Activated CD4-positive, alpha-beta memory T cell treated with anti-CD3 and anti-CD28 coated beads for 36 hours (primary cell): ENCODE measurements at places on chromosomes 2 and 18. TPM values are rescaled to one million over a fixed set of nuclear protein-coding genes. Genes with fewer than 3 reads are reported as not detected.

The CIB4 gene
- total RNA-seq, result not detected

The CD8B2 gene
- 0.19 TPM for total RNA-seq

The NYAP2 gene
- not detected for total RNA-seq

The MC5R gene
- total RNA-seq, result not detected

The GKN2 gene
- not detected for total RNA-seq

The SIX3 gene
- not detected for total RNA-seq

The GPR39 gene
- total RNA-seq, result not detected

The B3GNT2 gene
- 26.6 TPM for total RNA-seq

DNA sequence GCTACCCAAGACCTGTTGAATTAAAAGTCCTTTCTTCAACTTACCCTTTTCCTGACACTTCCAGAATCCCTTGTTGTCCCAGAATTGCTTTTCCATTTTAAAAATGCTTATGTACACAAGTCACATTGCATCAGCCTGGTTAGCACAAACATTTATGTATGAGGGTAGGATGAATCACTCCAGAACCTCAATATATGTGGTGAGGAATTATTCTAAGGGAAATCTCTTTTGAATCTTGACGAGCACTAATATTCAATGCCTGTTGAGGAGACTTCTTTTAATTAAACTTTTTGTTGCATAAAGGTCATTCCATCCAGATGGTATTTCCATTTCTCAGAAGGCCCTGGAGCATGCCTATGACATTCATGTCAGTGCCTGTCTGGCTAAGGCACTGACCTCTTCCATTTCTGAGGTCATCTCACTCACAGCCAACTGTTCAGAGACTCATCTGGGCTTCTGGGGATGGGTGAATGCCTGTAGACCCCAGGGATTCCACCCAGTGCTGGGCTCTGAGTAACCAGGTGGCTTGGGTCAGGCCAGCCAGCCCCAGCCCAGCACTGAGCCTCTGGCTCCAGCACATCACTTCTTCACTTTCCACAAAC lies 28.2 kb downstream of the ACMSD start:
- DNase-seq, result no peak

DNA sequence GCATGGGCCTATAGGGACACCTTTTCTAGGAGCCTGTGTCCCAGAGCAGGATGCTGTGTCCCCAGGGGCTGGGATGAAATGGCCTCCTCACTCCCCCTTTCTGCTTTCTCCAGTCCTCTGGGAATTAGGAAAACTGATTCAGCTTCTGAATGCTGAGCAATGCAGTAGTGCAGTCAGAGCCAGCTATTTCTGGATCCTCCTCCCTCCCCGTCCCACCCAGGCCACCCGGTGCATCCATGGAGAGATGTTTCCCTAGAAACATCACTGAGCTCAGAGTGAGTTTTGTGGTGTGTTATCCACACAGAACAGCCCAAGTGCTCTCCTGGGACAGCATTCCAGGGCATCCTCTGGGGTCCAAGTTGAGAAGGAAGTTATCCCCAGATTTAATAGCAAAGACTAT lies 125.5 kb downstream of the LOXHD1 start:
- no peak for DNase-seq

DNA sequence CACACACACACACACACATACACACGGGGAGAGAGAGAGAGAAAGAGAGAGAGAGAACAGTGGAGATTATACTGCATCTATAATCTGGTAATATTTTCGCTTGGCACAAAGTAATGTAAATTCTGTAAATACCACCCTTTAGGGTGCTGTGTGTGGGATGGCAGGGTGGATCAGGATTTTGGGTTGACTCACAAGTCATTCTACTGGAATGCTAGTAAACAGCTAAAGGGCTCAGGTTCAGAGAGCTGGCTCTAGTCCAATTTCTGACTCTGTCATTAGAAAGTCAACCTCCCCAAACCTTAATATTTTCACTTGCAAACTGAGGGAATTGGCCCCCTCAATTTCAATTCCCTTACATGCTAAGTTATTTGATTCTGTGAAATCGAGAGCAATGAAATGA lies 308.3 kb downstream of the TSN start:
- DNase-seq, result no peak

DNA sequence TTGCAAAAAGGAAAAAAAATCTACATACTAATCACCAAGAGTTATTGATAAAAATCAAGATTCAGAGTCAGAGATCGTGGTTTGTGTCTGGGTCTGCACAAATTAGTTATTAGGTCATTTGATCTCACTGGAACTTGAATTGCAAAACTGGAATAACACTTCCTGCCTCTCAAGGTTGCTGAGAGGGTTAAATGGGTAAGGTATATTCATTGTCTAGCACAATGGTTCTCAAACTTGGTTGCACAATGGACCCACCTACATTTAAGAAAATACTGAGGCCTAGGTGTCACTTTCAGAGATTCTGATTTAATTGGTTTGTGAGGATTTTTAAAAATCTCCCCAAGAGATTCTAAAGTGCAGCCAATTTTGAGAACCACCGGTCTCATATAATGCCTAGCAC lies 84.8 kb downstream of the COBLL1 start:
- no peak for DNase-seq

DNA sequence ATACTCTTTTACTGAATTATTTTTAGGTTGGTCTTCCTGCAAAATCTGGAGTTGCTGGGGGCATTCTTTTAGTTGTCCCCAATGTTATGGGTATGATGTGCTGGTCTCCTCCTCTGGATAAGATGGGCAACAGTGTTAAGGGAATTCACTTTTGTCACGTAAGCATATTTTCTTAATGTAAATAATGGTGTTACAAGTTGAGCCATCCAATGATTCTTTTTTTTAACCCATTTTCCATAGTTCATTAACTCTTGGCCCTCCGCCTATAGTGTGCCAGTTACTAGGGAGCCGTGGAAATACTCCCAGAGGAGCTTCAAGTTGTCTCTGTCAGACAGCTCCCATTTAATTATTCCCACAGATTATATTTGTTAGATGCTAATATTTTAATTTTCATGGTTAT lies 49.8 kb downstream of the GLS start:
- DNase-seq, result no peak

GRCh38 chr2:20103530-20103929 lies 52.1 kb upstream of the LAPTM4A start:
- no peak for DNase-seq

DNA sequence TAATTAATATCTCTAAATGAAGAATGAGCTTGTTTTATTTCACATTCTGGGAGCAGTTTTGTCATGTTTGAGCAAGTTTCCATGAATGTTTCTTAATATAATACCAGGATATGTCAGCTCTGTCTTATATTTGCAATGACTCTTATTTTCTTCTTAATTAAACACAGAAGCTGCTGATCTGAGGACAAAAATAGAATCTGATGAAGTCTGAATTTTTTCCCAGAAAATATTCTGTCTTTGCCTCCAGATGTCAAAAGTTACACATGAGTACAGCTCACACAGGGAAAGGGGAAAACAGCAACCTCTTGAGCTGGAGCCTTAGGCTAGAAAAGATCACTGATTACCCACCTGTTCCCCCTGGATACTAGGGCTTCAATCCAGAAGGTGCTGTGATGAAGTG lies 606.6 kb upstream of the SYT4 start:
- no peak for DNase-seq

GRCh38 chr2:239674101-239674980 lies 273.5 kb upstream of the HDAC4 start:
- no peak for DNase-seq

DNA sequence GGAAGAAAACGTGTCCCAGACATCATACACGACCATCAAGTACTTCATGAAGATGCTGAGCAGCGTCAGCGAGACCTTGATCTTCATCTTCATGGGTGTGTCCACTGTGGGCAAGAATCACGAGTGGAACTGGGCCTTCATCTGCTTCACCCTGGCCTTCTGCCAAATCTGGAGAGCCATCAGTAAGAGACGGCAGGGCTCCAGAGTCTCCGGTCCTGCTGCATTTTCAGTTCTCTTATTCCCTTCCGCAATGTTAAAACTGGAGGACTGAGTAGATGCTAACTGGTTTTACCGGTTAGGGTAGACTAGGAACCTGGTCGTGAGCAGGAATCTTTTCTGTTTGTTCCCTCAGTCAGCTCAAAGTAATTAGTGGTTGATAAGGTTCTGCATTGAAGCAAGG lies 32.3 kb downstream of the SLC9A4 start:
- no peak for DNase-seq

DNA sequence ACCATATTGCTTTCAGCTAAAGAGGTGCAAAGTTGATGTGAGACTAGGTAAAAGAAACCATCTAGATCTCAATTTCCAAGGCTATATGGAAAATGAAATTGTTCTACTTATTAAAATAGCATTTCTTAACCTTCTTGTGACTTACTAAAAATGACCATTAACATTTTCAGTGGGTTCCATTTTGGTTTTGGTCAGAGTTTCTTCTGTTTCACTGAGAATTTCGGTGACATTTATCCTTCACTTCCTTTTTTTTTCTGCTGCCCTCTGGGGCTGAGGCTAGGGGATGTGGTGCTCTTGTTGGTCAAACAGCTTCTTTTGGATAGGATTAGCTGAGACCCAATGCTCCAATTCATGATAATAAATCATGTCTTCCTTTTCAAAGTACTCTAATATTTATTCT lies 44.3 kb upstream of the REL start:
- DNase-seq, result no peak

DNA sequence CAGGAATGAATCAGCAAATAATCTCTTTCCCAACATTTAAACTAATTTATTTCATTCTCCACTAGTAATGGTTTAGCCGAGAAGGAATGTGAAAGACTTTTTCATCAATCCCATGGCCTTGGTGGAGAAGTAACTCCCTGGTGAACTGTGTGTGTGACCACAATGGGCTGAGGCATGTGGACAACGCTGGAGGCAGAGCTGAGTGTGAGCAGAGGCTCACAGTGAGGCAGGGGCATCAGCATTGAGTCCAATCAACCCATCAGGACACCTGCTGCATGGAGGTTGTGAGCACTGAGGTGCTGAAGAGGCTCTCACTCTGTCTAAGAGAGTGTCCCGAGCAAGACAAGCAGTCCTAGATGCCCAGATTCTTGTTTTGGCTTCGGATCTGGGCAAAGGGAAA lies 78.6 kb downstream of the ZNF519 start:
- no peak for DNase-seq

GRCh38 chr2:179931502-179931901 lies 70.1 kb upstream of the ZNF385B start:
- DNase-seq, result no peak

DNA sequence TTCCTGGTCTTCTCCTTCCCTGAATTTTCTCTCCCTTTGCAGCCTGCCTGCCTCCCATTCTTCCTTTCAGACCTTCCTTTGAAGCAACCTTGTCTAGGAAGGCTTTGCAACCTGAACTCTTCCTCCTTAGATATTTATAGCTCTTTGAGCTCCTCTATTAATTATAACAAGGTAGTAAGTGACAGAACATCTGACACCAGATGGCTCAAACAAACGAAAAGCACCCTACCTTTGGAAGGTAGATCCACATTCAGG lies 57.2 kb upstream of the SLC1A4 start:
- DNase-seq, result no peak

DNA sequence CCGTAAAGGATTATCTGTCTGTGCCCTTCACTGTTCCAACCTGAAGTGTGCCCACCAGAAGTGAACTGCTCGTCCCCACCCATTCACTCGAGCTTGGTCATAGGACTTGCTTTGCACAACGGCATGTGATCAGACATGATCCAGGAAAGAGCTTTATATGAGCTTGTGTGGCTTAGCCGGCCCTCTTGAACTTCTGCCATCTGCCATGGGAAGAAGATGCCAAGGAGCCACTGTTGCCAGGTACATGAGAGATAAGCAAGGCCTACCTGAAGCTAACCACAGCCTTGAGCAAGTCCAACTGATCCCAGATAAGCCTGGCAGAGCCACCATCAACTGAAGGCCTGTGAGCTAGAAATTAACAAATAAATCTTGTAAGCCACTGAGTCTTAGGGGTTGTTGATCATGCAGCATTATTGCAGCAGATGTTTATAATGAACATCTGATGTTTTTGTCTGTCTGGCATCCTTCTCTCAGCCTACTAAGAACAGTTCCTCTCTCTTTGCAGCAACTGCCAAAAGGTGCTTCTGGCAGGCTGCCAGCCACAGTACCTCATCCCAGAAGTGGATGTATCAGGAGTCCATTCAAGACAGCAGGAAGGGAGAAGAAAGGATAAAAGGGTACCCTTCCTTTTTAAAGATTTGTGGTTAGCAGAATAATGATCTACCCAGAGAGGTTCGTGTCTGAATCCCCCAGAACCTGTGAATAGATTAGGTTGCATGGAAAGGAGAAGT lies 16.8 kb downstream of the DBI start:
- no peak for DNase-seq

DNA sequence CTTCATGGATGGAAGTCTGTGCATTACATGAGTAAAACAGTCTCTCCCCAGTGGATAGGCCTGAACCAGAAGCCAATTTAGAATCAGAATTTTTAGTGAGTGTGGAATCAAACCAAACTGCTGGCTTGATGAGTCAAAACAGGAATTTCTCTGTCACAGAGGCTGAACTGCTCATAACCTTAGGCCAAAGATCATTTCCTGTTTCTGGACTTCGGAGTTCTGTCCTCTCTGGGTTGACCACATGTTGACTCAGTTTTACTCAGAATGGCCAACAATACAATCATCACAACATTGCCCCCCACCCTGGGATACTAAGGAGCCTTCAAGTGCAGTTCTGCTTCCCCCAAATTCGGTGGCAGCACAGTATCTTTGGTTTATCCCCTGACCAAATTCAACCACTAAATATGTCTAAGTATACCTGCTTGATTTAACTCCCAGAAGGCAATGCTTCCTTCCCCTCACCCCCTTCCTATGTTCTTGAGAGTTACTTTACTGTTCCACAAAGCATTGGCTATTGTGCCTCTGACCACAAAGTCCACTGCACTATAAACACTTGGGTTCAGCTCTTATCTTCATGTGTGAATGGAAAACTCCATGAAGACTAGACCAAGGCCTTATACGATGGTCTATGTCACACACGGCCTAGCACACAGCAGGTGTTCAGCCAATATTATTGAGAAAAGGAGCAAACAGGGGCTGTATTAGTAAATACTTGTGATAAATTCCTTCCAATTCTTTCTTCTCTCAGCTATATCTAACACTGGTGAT lies 67.8 kb downstream of the NXPH2 start:
- DNase-seq, result no peak

DNA sequence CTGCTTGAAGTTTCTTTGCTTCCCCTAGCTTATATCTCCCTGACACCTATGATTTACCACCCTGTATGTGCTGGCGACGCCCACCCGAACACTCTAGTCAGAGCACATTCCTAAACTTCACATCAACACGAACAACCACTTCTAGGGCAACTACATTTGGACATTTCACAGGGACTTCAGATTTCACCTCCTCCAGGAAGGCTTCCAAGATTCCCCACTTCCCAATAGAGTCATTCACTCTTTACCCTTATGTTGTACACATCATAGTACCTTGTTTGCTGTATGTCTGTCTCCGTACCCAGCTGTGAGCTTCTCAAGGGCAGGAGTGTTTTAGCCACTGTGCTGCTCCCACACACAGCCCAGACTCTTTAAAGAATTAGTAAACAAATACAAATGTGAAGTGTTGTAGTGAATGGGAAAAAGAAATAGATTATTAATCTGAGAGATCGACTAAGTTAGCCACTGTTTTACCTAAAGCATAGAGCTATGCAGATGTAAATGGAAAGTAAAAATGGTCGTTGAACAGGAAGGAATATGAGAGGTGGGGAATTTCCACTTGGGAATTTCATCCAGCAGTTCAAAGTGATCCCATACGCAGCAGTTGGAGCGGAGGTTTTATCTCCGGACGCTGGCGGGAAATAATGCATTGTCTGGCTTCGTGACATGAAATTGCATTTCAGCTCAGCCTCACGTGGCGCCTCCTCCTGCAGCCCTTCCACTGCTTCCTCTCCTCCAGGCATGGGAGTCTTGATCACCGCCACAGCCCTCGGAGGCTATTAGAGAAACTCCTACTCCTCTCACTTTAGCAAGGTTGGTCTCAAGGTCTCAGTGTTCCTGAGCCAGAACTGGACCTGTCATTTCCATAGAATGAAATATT lies 233.4 kb upstream of the COPS8 start:
- DNase-seq, result no peak
